ENCODE measurements at places on chromosomes 7 and 10. TPM values are rescaled to one million over a fixed set of nuclear protein-coding genes. Genes with fewer than 3 reads are reported as not detected.

OPN4 gene
- total RNA-seq, result not detected

SHTN1 gene
- 30.8 TPM for total RNA-seq

TOMM7 gene
- 477 TPM for total RNA-seq

OR2A7 gene
- total RNA-seq, result not detected

NCOA4 gene
- 110 TPM for total RNA-seq

UCMA gene
- total RNA-seq, result not detected

SCART1 gene
- total RNA-seq, result 0.19 TPM

MLXIPL gene
- 0.25 TPM for total RNA-seq

All from A549 treated with DMSO at 1 μM for 4 hours (cell line).